ENCODE measurements at places on chromosomes 16 and 17. TPM values are rescaled to one million over a fixed set of nuclear protein-coding genes. Genes with fewer than 3 reads are reported as not detected.
A peak's percentile ranks its signal among the peaks of the same experiment; 100 is the strongest.

DNA sequence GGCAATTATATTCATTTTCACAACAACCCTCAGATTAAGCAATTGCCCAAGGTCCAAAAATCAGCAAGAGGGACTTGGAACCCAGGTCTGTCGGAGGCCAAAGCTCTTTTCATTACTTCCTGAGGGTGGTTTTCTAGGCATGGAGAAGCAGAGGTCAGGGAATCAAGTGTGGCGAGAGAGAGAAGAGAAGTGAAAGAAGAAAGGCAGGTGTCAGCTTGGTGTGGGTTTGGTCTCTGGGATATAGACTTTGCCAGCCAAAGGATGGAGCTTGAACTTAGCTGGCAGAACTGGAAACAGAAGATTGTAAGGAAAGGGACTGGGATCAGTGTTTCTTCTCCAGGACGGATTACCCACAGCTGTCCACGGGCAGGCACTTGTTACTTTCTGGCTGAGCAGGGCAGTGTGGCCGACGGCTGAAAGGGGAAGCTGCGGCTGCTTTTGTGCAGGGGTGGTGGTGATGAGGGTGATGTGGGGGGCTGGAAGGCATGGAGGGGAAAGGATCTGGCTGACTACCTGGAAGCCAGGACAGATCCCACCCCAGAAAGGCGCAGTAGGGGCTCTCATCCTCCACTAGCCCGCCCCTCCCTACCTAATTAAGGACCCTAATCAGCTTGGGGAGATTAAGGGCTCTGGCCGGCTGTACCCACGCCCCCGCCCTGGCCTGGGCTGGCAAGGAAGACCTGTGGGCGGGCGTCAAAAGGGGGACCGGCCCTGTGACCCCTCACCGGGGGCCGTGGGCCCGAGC lies at the start of gene GUCY2D:
Gene GUCY2D (plus strand): TSS at position 640 of the 745 bp plus-strand sequence. CDS start 433 bp downstream, outside the sequence.
- no peak for DNase-seq

- DNase-seq: peak; percentile 29
These were observed 982 bp downstream of the SPAG9 start for GRCh38 chr17:51119415-51120356.

DNA sequence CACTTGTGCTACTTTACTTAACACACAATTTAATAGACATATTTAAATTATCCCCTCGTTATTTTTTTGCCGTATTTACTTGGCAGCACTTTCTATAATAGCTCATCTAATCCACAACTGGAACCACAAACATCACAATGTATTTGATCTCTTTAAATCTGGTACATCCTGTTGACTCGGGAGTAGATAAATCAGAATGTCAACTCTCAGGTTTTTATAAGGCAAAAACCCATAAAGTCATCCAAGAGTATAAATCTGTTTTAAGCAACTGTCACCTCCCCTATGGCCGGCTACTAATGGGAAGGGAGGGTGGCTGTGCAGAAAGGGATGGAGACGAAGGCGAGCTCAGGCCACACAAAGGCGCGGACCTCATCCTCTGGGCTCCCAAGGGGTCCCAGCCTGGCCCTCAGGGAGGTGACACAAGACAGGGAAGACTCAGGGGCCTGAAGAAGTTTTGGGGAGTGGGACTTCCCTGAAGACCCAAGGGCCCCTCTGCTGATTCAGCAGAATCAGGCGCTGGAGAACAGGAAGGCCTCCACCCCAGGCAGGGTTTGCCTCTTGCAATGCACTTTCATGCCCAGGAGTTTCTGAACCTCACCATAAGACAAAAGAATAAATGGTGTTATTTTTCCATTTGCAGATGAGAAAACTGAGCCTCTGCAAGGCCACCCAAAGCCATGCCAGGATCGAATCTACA lies 122.5 kb downstream of the ZNF423 start:
- no peak for DNase-seq

- no peak for DNase-seq
These were observed 29.0 kb upstream of the HEATR6 start for GRCh38 chr17:60107526-60108257.

GRCh38 chr16:65521633-65522328 lies 399.9 kb upstream of the CDH11 start:
- no peak for DNase-seq

GRCh38 chr16:76940251-76940650 lies 250.7 kb upstream of the MON1B start:
- DNase-seq: no peak

Gene CD300LG
- not detected for total RNA-seq

GRCh38 chr16:88634141-88634993 lies 4.0 kb upstream of the IL17C start:
- DNase-seq: peak; percentile 56

Gene RAB34
- 83.5 TPM for total RNA-seq

DNA sequence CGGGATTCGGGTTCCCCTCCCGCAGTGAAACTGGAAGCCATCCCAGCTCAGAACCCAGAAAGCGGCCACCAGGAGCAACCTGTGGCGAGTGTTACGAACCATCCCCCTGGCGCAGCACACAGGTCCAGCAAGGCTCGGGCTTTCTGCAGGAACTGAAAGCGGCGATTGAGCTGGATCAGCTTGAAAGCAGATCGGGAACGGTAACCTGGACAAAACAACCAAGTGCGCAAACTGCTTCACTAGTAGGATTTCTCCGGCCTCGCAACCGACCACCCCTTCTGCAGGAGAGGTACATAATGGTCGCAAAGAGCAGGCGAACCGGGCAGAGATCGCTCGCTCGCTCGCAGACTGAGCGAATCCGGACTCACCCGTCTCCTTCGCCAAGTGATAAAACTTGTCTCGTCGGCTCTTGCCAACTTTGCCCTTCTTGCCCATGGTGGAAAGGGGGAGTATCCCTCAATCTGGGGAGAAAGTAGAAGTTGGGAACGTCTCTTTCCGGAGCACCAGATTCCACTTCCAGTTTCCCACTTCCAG lies 696 bp upstream of the PSMC5 start:
- DNase-seq: no peak

Gene UMOD
- total RNA-seq: not detected

GRCh38 chr16:89315791-89316581 lies 98.5 kb downstream of the ZNF778 start:
- no peak for DNase-seq

DNA sequence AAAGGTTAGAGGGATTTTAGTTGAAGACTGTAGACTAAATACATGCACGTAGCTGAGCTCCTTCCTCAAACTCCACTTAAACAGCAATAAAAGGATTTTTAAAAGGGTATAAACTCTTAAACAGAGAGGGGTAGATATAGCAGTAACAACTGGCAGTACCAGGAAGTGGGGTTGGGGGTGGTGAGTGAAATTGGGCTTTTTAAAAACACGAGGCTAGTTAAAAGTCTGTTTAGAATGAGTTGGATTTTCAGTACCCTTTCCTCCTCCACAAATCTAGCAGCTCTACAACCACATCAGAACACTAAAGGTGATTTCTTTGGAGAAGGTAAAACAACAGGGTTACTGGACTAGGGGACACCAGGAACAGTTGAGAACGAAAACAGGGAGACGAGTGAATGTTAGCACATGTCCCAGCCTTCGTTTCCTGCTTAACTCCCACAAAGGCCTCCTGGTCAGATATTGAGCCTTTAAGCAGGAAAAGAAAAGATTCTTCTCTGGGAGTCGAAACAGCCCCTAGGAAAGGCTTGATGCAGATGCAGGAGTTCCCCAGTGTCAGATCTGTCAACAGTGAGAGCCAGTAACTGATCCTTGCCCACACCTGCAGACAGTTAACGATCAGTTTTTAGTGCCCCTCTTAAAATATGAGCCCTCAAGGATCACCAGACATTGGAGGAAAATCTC lies 13.8 kb downstream of the NETO2 start:
- no peak for DNase-seq

DNA sequence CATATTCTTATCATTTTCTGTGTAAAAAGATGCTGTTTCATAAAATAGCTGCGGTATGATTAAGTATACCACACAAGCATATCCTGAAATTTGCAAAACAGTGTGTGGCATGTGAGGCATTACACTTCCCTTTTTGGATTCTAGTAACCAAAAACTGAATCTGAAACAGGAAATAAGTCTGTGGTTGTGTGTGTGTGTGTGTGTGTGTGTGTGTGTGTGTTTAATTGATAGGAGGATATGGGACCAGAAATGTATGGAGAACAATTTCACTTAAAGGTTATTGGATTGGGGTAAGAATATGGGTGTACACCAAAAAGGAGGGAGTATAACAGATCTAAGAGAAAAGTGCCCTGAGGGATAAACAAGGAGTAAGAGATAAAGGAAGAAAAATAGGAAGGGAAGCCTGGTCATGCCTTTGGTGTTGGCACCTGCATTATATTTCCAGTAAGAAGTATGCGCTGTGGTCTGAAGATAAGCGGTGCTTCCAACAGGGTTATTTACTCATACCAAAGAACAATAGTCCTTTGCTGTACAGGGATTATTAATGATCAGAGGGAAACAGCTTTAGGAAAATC lies 4.0 kb downstream of the LYRM1 start:
- DNase-seq: no peak

GRCh38 chr16:56999409-57000270 lies 10.3 kb downstream of the NLRC5 start:
- DNase-seq: no peak

Gene PRSS22
- not detected for total RNA-seq

GRCh38 chr16:3654249-3654991 lies at the start of gene DNASE1:
DNASE1 (plus strand) TSS chr16:3654691; CDS start chr16:3655374, 683 bp downstream.
- peak; percentile 64 for DNase-seq

- DNase-seq: no peak
These were observed 47.3 kb downstream of the TBC1D16 start for GRCh38 chr17:79988185-79988971.

GRCh38 chr16:66066404-66066803 lies 300.1 kb upstream of the CDH5 start:
- DNase-seq: no peak

DNA sequence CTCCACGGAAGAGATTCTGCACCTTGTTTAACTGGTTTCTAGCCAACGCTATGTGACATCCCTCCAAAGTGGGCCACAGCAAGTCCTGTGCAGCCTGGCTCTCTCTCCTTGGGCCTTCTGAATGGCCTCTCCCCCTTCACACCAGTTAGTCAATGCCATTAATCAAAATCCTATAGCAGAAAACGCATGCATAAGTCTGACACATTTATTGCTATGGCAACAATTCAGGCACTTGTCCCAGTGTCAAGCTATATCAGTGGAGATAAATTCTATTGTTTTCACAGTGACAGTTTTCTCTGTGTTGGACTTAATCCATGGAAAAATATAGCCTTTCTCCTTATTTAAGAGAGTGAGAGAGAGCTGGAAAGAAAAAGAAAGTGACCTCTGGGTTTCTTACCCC lies 87.2 kb upstream of the TOX3 start:
- DNase-seq: no peak

DNA sequence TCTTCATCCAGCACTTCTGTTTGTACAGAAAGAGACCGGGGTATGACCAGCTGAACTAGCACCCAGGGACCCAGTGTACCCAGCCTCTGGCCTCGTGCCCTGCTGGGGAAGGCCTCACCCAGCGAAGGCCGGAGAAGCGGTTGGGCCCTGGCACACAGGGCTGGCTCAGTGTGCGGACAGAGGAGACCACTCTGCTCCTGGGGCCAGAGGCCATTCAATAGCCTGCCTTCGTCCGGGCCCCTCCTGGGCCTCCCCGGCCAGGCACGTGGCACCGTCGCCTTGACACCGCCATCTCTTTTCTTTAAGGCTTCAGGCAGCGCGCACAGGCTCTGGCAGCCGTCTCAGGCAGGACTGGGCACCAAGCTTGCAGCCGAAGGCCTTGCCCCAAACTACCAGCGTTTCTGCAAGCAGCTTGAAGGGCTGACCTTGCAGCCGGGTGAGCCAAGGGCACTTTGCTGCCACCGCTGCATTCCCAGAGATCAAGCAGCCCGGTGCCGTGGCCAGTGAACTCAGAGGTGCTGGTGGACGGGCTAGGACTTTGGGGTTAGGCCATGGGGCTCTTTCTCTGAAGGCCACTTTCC lies 8.0 kb downstream of the TAX1BP3 start:
- no peak for DNase-seq

- no peak for DNase-seq
These were observed 51.4 kb upstream of the TMEM132E start for GRCh38 chr17:34527908-34528470.

Gene IGF2BP1
- 536 TPM for total RNA-seq

DNA sequence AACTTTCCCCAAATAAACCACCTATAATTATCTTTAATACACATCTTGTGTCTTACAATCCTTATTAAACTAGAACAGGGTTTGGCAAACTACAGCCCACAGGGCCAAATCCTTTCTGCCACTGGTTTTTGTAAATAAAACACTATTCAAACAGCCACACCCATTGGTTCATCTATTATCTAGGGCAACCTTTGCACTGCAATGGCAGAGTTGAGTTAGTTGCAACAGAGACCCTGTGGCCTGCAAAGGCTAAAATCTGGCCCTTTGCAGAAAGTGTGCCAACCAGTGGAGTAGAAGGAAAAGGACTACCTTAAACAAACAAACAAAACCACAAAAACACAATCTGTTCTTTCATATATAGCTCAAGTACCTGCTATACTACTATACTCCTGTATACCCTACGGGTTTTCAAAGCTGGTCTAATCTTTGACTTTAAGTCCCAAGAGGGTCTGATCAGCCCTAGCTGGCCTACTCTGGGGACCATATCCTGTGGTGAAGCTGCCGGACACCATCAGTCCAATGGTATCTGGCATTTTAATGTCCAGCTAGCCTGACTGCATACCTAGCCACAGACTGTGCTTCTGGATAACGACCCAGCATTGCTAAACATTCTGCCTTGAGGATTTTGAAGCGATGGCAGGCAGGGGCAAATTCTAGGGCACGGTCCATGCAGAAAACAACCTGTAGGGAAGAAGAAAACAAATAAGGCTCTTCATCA lies 23.3 kb downstream of the CNP start:
- DNase-seq: no peak

Gene LIMD2
- 145 TPM for total RNA-seq

DNA sequence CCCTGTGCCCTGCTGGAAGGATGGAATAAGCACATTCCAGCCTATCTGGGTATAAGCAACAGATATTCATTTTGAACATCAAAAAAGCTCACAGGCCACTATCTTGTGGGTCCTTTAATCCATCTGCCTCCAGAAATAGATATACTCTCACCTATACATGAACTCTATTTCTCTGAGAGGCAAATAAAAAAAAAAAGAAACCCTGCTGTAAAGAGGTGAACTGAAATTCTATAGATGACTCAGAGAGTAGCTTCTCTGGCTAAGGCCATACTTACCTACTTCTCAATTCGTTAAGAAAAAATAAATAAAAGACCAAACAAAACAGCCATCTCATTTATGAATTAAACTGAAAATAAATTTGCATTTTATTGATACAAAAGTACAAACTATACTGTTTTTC lies 86.3 kb downstream of the DYNLRB2 start:
- no peak for DNase-seq

Gene SPN
- 0.07 TPM for total RNA-seq

DNA sequence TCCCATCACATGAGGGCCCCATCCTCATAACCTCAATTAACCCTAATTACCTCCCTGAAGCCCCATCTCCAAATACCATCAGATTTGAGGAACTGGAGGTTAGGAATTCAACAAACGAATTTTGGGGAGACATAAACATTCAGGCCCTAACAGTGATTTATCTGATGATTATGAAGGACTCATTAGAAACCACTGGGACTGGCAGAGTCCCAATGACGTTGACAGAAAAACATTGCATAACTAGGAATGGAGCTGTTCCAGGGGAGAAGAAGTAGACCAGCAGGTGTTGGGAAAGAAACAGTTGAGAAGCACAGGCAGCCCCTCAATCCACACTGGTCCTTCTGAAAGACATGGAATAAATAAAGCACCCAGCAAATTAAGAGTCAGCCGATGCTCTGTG lies 282.0 kb downstream of the MAP2K4 start:
- no peak for DNase-seq

Gene PTX4
- total RNA-seq: not detected

- no peak for DNase-seq
These were observed 235.3 kb downstream of the SEC14L1 start for GRCh38 chr17:77375917-77376651.

All from neural crest cell (in vitro differentiated cells).